ENCODE measurements at places on chromosomes 12 and 14.

- DNase-seq = no peak
Measured at GRCh38 chr12:91454179-91454578, 271.6 kb upstream of the DCN start.

DNA sequence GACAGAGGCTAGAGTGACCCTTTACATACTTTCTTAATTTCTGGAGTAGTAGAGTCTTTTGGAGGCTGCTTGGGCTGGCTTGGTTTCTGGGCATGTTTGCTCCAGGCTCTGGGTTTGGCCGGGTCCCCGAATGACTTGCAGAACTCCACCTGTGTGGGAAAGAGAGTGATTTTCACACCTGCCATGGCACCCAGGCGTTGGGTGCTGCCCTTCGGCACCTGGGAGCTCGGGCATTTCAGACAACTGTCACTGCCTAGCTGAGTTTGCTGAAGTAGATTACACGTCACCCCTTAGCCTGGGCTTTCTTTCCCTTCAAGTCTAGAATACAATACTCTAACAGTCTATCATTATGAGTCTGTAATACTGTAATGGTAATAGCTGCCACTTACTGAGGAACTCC lies 6.1 kb downstream of the RBM19 start:
- DNase-seq = no peak

- DNase-seq = no peak
Measured at GRCh38 chr12:88758176-88758575, 177.9 kb upstream of the KITLG start.

DNA sequence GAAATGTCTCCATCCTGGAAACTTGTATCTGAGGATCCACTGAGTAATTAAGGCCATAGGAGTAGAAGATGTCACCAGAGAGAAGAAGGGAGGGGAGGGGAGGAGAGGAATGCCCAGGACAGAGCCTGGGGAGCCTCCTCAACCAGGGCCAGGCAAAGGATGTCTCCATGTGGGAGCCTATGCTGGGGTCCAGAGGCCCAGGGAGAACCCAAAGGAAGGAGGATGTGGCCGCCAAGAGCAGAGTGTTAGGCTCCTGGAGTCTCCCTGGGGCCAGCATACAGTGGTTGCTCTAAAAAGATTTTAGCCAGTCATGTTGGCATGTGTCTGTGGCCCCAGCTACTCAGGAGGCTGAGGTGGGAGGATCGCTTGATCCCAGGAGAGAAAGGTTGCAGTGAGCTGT lies 92.6 kb downstream of the DICER1 start:
- no peak for DNase-seq

GRCh38 chr14:24940213-24940783 lies 109.6 kb downstream of the STXBP6 start:
- no peak for DNase-seq

- DNase-seq = no peak
Measured at GRCh38 chr14:77691259-77691658, 16.6 kb downstream of the ALKBH1 start.

DNA sequence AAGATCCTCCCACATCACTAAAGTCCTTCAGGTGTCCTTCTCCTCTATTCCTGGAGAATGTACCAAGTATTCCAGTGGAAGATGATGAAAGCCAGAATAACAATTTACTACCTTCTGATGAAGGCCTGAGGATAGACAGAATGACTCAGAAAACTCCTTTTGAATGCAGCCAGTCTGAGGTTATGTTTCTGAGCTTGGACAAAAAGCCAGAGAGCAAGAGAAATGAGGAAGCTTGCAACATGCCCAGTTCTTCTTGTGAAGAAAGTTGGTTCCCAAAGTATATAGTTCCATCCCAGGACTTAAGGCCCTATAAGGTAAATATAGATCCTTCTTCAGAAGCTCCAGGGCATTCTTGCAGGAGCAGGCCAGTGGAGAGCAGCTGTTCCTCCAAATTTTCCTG lies 54.6 kb upstream of the HELB start:
- no peak for DNase-seq

DNA sequence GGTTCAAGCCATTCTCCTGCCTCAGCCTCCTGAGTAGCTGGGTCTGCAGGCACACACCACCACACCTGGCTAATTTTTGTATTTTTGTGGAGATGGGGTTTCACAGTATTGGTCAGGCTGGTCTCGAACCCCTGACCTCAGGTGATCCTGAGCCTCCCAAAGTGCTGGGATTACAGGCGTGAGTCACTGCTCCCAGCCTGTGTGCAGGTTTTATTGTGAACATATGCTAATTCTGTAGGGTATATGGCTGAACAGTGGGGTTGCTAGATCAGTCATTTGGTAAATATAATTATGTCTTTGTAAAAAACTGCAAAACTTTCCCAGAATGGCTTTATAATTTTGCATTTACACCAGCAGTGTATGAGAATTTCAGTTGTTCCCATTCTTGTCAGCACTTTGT lies 85.9 kb downstream of the RCOR1 start:
- DNase-seq = no peak

- no peak for DNase-seq
Measured at GRCh38 chr14:75292886-75293285, 14.3 kb downstream of the FOS start.

DNA sequence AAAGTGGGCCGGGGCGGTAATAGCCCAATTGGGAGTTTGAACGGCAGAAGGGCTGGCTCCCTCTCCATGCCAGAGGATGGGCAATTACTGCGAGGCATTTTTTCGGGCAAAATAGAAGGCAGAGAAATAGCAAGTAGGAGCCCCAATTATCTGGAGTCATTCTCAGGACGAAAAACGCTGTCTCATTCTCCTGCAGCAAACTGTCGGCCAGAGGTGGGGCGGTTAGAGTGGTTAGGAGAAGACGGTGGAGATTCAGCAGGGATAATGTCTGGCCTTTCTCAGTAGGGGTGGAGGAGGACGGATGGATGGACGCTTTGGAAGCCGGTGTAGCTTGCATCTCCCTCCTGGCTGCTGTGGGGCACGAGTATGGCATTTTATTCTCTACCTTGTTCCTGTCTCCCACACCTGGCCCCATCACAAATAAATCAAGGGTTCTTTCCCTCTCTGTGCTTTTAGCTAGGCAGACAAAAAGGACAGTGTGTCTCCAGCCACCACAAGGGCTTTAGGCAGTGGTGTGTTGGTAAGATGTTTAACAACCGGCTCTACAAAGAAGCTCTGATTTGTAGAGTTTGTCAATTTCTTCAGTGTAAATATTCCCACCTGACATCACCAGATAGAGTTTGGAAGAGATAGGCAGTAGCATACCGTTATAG lies 140.5 kb upstream of the LHX5 start:
- no peak for DNase-seq

Measured in activated CD8-positive, alpha-beta T cell treated with anti-CD3 and anti-CD28 coated beads, Interleukin-2, amount 10 ng/mL, durations not matched to agents 7 days and 5 days (primary cell).